ENCODE measurements at places on chromosomes 3 and 15. TPM values are rescaled to one million over a fixed set of nuclear protein-coding genes. Genes with fewer than 3 reads are reported as not detected.

Gene SLC27A2
- not detected for total RNA-seq

Gene RAB7A
- total RNA-seq: 162 TPM

Gene CCRL2
- not detected for total RNA-seq

Gene SLC28A2
- not detected for total RNA-seq

Gene ZBTB38
- total RNA-seq: 89.8 TPM

Gene ZCWPW2
- total RNA-seq: 0.93 TPM

Gene TMCO5A
- total RNA-seq: not detected

Gene GABRR3
- not detected for total RNA-seq

Gene ITIH3
- not detected for total RNA-seq

Gene IGDCC3
- not detected for total RNA-seq

Gene GOLGA8T
- not detected for total RNA-seq

Gene C3orf20
- under 0.01 TPM for total RNA-seq

Gene DOCK3
- not detected for total RNA-seq

Gene NEK10
- 1.3 TPM for total RNA-seq

Gene TRPM7
- total RNA-seq: 63.9 TPM

Gene C2CD4A
- total RNA-seq: not detected

Gene TRIM42
- total RNA-seq: not detected

Gene GOLGA6L9
- 0.67 TPM for total RNA-seq

Gene ACOX2
- 1.1 TPM for total RNA-seq

Gene ADIPOQ
- not detected for total RNA-seq
